Activated CD4-positive, alpha-beta T cell treated with anti-CD3 and anti-CD28 coated beads for 48 hours (primary cell): ENCODE measurements at places on chromosomes 12 and 14.

DNA sequence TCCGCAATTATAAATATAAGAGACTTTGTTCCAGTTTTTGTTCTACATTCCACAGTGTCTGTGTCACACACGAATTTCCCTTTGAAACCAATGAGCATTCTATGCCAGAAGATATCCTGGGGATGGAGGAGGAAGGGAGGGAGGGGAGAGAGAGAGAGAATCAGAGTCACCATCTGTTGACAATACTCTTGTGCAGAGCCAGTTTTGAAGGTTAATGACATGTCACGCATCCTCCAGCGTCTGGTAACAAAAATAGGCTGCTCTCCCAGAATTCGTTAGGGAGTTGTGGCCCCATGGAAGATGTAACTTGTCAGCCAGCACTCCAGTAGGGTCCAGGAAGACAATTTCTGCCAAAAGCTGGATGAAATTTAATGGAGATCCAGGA, 213.5 kb upstream of the KRR1 start:
- DNase-seq: no peak

GRCh38 chr12:94457311-94457710, 2.4 kb downstream of the CEP83 start:
- no peak for DNase-seq

GRCh38 chr12:126358806-126359205, 1293.6 kb downstream of the AACS start:
- no peak for DNase-seq

DNA sequence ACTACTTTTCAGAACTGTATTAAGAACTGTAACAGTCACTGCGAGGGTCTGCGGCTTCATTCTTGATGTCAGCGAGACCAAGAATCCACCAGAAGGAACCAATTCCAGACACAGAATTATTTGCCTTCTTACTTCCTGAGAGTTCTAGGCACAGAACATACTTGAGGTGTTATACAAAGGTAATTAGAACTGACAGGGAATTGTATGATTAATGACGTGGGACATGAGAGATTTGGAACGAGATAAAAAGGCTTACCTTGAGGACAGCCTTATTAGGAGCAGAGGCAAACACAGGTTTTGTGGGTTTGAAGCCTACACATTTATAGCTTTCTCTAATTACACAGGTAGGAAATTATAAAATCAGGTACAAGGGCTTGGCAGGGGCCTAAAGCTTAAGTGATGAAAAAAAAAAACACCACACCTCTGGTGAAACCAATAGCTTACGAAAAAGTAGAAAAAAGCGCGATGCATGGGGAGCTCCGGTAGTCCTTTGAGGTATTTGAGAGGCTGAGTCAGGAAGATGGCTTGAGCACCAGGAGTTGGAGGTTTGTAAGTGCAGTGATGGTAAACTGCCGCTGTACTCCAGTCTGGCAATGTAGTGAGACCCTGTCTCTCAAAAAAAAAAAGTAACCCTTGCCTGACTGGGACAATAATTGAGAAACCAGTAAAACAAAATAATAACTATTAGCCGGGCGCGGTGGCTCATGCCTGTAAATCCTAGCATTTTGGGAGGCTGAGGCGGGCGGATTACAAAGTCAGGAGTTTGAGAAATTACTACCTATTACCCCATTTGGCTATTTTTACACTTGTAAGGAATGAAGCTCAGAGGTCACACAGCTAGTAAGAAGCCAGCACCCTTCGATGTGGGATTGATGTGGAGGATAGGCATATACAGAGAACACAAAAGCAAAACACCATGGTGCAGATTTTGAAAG, 795 bp upstream of the ACOT2 start:
- DNase-seq: peak; percentile 47

- no peak for DNase-seq
Observed at GRCh38 chr12:131323879-131324278, 370.2 kb downstream of the ADGRD1 start.

DNA sequence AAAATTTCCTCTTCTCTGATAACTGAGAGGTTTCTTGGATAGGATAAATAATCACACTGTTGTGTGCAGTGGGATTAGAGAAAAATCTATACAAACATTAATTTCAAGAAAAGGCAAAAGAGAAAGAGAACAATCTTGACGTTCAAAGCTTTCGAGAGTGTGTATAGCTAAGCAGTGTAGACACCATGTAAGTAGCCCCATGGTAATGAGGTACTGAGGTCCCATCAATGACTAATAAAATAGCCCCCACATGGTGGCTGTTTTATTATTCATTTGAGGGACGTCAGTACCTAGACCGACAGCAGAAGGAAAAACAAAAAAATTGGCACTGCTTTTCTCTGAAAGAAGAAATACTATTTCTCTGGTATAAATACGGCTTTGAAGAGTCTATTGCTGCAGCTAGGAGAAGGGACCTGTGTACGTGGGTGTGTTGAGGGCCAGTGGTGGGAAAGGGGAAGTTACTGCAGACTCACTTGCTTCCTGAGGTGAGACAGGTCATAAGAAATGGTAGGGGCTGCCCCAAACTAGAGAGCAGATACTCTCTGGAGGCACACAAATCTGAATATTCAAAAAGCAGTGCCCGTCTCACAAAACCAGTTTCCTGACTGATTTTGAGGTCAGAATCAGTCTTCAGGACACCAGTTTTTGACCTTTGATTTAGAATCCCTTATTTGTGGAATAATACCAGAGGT, 339.8 kb downstream of the EMP1 start:
- DNase-seq: peak; percentile 12

- no peak for DNase-seq
Observed at GRCh38 chr14:89797148-89797547, 157.4 kb downstream of the EFCAB11 start.

DNA sequence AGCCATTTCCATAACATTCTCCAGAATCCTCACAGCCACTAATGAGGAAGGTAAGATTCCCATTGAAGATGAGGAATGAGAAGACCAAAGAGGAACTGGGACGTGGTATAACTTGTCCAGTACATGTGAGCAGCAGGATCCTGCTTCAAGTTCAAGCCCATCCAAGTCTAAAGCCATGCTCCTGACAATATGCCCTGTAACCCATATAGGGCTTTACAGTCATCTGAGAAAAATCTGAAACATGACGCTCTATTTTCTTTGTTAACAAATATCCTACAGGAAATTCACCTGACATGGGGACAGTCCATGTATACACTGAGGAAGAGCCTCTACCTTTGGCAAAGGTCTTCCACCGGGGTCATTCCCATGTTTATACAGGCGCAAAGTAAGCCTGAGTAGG, 3.1 kb upstream of the ACTR6 start:
- DNase-seq: no peak

DNA sequence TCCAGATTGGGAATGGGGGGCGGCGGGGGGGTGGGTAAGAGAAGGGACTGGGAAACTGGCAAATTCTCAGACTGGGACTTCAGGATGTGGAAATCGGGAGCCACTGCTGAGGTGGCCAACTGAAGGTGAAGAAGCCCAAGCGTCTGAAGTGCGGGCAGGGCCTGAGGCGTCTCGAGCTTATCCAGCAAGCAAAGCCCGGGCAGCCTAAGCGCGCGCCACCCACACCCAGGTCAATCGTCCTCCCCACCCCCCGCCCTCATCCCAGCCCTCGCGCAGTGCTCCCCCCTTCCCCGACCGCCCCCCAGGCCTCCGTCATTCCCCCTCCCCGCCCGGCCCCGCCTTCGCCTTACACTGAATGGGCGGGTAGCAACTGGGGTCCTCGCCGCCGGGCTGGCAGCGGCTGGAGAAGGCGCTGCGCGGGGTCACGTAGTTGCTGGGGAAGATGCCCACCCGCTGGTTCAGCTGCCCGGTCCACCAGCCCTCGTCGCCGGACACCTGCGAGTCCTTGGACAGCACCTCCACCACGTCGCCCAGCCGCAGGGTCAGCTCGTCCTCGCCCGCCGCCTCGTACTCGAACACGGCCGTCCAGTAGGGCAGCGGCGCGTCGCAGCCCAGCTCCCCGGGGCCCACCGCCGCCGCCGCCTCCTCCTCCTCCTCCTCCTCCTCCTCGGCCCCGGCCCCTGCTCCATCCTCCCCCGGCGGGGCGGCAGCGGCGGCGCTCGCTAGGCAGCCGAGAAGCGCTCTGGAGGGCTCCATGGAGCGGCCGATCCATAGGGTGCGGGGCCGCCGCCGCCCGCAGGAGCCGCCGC, 693 bp downstream of the MAP3K9 start:
- peak; percentile 48 for DNase-seq

DNA sequence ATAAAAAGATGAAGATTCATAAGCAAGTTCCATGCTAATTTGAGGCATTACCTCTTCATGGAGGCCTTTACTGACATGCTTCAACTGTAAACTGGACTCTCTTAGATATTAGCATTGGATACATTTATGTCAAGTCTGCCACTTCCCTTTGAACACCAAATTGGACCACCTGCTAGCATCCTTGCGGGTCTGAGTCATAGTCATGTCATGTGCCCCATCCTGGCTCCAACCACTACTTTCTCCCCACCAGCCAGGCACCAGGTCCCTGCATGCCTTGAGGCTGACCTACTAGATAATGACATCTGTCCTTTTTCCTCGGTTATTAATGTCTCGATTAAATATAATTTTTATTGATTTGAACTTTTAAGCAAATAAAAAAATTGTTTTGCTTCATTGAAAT, 32.9 kb upstream of the EEA1 start:
- DNase-seq: no peak

DNA sequence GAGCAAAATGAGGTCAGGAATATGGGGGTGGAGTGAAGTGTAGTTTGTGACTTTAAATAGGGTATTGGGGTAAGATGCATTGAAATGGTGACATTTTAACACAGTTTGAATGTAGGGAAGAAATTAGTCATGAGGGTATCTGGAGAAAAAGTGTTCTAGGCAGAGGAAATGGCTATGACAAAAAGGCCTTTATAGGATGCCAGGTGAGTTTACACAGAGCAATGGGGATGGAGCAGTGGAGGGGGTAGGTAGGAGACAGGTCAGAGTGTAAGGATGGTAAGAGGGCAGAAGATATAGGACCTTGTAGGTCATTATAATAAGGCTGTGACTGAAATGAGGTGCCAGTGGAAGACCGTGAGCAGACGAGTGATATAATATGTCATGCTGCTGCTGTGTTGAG, 30.4 kb downstream of the HEATR5A start:
- no peak for DNase-seq
